ENCODE measurements at places on chromosomes 11 and 22.
A peak's percentile ranks its signal among the peaks of the same experiment; 100 is the strongest.

DNA sequence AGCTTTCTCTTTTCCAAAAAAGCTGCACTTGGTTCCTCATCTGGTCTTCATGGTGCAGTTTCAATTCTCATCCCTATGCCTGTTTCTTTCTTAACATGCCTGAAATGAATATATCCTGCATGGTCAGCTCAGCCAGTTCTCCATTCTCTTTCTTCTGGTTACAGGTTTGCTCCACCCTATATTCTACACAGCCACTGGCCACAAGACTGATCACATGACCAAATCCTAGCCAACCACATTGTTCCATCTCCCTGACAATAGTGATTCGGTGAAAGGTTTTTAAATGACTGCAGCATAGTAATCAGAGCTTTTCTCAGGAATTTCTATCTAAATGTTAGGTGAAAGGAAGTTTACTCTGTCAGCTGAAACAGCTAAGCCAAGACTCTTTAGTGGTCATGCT lies 891.4 kb downstream of the METTL15 start:
- no peaks in the 10 kb centered on the region for H3K36me3 ChIP-seq
- DNase-seq: no peak
- no peak overlapping the region for H3K27ac ChIP-seq
- H3K4me1 ChIP-seq: no peaks in the 10 kb centered on the region
- no peak overlapping the region for H3K4me3 ChIP-seq

- no peak overlapping the region for H3K27ac ChIP-seq
- no peaks in the 10 kb centered on the region for H3K4me1 ChIP-seq
- no peak overlapping the region for H3K4me3 ChIP-seq
- no peaks in the 10 kb centered on the region for H3K36me3 ChIP-seq
- DNase-seq: no peak
- peaks cover 8% of the 10 kb centered on the region for H3K27me3 ChIP-seq
These were observed 165.7 kb upstream of the GUCY1A2 start for GRCh38 chr11:107183953-107184352.

GRCh38 chr22:47615051-47615450 lies 852.6 kb downstream of the TBC1D22A start:
- no peaks in the 10 kb centered on the region for H3K36me3 ChIP-seq
- no peak overlapping the region for H3K4me3 ChIP-seq
- peak; percentile 68 for DNase-seq
- H3K27ac ChIP-seq: no peak overlapping the region

- H3K27ac ChIP-seq: no peak overlapping the region
- H3K4me3 ChIP-seq: no peak overlapping the region
- no peaks in the 10 kb centered on the region for H3K36me3 ChIP-seq
- H3K4me1 ChIP-seq: peaks cover 4% of the 10 kb centered on the region
These were observed 283.1 kb downstream of the TENM4 start for GRCh38 chr11:79157738-79158137.

GRCh38 chr11:20443596-20443995 lies 56.1 kb downstream of the PRMT3 start:
- H3K27me3 ChIP-seq: no peaks in the 10 kb centered on the region
- no peaks in the 10 kb centered on the region for H3K4me1 ChIP-seq
- no peaks in the 10 kb centered on the region for H3K36me3 ChIP-seq
- no peak for DNase-seq
- H3K4me3 ChIP-seq: no peak overlapping the region
- H3K27ac ChIP-seq: no peak overlapping the region

DNA sequence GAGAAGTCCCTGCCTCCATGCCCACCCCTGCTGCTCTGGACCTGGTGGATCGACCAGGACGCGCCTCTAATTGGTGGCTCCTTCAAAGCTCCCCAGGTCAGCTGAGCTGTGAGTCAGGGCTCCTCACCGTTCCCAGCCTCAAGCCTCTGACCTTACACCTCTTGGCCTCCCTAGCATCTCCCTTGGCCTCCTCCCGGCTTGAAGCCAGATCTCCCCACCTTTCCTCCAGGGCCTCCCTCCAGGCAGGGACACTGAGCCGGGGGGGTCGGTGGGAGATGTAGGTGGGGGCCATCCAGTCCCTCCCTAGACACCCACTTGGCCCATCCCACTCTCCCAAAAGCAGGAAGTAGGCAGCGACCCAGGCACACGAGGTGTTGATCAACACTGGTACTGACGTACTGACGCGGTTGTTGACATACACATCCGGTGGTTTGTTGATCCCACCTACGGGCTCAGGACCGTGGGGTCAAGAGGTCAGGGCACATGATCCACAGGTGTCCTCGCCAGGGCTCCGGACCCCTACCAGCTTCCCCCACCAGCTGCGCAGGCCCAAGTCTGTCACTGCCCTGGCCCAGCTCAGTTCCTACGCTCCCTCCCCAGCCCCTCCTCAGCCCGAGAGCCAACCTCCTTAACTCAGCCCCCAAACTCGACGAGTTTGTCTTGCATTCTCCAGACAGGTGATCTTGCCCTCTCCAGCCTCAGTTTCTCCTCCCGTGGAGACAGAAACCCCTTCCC lies 802 bp downstream of the ATG2A start:
- no peak for DNase-seq
- H3K4me1 ChIP-seq: peaks cover 21% of the 10 kb centered on the region
- peaks cover 8% of the 10 kb centered on the region for H3K36me3 ChIP-seq

- peaks cover 30% of the 10 kb centered on the region for H3K4me1 ChIP-seq
- H3K27me3 ChIP-seq: no peaks in the 10 kb centered on the region
- H3K27ac ChIP-seq: no peak overlapping the region
- H3K4me3 ChIP-seq: no peak overlapping the region
- no peaks in the 10 kb centered on the region for H3K36me3 ChIP-seq
These were observed 7.4 kb downstream of the PTPRJ start for GRCh38 chr11:47987781-47988180.

DNA sequence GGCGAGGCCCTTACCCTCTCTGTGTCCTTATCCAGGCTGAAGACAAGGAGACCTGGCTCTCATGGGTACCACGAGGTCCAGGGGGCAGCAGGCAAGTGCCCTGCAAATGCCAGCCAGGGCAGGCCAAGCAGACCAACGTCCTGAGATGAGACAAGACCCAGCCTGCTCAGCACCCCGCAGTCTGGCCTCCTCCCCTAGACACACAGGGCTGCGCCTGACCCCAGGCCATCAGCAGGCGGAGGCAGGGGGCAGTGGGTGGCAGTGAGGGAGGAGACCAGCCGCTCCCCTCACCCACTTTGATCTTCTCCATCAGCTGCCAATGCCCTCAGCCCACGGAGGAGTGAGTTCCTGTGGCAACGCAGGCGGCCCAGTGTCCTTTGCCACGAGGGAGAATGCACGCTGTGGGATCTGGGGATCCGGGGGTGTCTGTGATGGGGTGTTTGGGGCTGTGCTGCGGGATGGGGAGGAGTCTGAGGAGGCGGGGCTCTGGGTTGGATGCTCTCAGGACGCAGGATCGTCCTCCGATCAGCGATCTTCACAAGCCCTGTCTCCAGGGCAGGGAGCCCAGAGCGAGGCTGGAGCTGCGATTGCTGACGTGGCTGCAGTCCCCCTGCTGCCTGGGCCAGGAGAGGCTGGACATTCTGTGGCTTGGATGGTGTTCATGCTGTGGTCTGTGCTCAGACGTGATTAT lies 30.5 kb upstream of the PPARA start:
- H3K36me3 ChIP-seq: no peaks in the 10 kb centered on the region
- H3K4me1 ChIP-seq: peaks cover 13% of the 10 kb centered on the region
- no peaks in the 10 kb centered on the region for H3K27me3 ChIP-seq
- no peak overlapping the region for H3K4me3 ChIP-seq
- DNase-seq: no peak

DNA sequence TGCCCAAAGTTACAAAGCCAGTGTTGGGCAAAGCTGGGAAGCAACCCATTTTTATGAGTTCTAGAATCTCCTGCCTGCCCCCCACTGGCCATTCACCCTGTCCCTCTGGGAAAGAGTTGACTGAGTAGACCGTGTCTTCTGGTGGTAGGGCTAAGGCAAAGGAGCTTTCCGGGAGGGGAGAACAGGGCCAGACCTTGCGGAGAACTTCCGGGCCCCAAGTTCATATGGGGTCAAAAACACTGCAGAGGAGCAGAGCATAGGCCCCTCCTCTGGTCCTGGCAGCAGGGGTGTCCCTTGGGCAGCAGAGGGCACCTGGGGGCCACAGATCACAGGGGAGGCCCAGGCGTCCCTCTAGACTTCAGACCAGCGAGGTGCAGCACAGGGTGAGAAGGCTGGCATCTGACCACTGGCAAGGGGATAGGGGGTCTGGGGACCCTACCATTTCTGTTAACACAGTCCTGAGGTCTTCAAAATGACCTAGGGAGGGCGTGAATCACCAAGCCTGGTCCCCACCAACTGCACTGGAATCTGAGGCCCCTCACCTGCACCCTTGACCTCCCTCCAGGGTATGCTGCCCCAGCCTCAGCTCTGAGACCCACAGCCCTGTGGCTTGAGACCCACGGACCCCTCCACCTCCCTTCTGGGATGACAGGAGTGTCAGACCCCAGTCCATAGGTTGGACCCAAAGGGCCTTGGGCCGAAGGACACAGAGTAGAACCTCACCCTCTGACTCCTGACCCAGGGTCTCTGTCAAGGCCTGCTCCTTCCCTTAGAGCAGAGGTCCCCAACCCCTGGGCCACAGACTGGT lies 1.3 kb upstream of the ARAP1 start:
- H3K4me3 ChIP-seq: no peak overlapping the region
- no peaks in the 10 kb centered on the region for H3K27me3 ChIP-seq
- DNase-seq: no peak
- H3K27ac ChIP-seq: no peak overlapping the region

Data from chondrocyte (in vitro differentiated cells).